Activated T-cell treated with anti-CD3 and anti-CD28 coated beads for 48 hours (primary cell): ENCODE measurements at places on chromosomes 7 and 10.

DNA sequence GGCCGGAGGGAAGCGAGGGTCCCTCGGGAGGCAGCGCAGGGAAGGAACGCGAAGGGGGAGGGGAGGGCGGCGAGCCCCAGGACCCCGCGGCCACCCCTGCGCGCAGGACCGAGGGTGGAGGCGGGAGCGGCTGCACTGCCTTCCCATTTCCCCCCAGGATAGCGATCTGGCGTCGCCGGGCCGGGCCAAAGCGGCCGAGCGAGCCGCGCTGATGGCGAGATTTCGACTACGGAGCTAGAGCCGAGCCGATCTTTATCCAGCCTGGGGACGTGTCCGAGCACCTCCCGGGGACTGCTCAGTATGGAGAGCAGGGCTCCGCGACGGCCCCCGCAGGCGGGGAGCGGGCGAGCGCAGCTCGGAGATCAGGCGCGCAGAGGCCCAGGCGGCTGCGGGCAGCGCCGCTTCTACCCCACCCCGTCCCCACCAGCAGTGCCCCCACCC lies 590 bp upstream of the CRTAC1 start:
- DNase-seq: no peak

- DNase-seq: no peak
Measured at GRCh38 chr10:3530346-3530745, 254.7 kb downstream of the KLF6 start.

DNA sequence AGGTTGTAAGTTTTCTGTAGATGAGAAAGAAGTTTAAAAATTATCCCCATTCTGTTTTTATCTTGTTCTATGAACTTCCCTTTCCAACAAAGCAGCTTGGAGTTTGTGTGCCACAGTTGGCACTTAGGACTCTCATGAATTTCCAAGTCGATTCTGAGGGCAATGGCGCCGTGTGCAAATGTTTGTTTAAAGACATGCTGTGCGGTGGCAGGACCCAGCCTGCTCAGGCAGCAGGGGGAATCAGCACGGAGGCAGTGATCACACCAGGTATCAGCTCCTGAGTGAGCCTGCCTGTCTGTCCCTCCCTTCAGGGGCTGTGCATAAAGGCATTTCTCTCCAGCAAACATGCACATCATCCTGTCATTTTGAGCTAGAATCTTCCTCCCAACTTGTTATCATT lies 109.8 kb upstream of the WDR11 start:
- no peak for DNase-seq

DNA sequence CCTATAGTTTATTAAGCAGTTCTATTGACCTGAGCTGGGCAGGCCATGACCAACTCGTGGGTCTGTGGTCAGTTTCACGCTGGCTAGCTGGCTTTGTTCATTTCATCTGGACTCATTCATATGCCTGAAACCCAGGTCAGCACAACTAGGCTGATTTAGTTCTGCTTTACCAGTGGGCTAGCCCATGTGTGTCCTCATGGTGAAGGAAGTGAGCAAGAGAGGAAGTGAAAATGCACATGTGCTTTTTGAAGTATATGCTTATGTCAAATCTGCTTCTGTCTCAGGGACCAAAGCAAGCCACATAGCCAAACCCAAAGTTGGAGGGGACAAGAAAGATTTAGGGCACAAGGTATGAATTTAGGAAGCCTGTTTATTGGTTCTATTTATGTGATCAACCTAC lies 154.5 kb downstream of the RNF133 start:
- DNase-seq: no peak

DNA sequence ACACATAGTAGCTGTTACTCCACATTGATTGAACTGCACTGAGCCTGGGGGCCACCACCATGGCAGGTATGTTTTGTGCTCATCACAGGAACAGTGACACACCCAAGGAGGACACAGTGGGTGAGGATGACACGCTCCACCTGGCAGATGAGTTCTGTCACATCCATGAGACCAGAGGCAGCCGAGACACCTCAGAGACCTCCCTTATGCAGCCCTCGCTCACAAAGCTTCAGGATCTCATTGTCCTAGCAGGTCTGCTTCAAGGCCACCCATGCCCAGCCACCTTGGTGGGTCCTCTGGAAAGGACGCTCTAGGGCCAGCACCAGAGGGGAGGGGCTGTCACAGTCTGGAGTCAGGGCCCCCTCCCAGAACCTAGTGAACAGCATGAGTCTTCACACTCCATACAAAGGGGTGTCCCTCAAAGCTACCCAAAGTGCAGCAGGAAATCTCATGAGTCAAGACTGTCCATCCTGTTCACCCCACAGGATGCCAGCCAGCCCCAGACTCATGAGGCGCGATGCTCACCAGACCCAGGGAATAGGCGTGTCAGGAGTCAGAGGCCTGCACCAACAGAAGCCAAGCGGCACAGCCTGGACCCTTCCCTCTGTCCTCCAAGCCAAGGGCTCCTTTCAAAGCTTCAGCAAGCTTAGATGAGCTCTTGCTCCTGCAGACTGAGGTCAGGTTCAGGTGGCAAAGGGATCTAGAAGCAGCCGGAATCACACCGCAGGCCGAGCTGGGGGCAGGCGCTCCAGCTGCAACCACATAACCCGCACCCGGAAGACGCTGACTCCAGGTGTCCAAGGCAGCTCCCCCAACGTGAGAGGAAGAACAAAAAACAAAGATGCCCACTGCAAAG lies 9.6 kb downstream of the FAM53B start:
- DNase-seq: no peak

DNA sequence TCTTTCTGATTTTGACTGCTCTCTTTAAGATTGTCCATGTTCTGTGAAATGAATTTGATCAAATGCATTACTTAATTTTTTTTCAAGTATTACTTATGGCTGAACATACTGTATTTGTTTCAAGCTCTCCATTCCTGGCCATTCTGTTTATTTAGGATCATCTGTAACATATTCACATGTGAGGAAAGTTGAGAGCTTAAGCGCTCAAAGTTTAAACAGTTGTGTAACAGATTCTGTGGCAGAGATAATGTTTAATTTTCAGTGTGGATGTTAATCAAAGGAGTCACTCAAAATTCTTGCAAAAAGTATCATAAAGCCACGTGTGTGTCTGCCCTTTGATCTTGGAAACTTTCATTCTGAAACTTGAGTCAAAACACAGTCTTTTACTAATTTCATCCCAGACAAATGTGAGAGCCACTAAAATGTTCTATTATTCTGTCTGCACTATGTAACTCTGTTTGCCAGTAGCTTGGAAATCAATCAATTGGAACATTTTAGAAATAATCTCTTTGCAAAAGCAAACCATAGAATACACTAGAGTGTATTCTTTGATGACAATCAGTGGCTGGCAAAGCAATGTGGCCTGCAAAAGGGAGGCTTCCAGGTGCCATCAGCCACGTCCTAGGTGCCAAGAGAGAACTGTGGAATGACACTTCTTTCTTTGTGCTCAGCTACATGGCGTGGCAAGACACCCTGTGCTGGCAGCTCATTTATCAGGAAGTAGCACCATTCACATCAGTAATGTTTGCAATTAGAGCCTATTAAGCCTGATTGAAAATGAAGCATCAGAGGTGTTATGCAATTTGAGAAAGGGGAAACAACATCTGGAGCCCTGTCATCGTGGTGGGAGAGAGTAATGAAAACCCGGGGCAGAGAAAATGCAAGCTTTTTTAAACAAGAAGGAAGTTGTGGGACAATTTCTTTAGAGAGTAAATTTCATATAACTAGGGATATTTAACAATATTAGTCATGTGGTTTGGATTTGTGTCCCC lies 40.9 kb downstream of the ARL5B start:
- no peak for DNase-seq

DNA sequence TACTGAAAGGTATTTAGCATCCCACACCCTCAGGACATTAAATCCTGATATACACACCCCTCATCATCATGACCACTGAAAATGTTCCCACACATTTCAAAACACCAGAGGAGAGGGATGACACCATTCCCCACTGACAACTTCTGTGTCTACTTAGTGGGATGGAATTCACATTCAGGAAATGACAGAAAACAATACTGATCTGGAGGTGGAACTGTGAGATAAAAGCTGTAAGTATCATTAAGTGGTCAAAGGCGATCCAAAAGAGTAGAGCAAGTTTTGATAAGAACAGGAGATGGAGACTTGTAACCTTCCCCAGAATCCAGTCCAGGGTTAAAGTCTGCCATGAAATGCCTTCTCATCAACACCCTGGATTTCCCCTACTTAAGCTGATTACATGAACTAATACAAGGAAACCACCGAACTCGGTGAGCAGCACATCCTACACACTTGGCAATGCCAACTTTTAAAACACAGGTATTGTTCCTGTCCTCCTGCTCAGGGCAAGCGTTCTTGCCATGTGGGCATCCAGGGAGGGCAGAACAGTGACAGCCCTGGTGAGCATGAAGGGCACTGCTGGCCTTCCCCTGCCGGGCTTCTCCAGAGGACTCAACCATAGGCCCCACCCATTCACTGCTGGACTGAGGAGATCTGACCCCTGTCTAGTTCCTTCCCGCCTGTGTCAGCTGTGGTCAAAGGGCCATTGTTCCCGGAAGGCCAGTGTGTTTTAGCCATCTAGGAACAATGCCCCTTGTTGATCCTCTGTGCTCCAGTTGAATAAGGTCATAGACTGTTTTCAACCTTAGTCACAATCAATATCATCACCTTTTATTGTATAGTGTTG lies 85.0 kb downstream of the SGMS1 start:
- DNase-seq: no peak

DNA sequence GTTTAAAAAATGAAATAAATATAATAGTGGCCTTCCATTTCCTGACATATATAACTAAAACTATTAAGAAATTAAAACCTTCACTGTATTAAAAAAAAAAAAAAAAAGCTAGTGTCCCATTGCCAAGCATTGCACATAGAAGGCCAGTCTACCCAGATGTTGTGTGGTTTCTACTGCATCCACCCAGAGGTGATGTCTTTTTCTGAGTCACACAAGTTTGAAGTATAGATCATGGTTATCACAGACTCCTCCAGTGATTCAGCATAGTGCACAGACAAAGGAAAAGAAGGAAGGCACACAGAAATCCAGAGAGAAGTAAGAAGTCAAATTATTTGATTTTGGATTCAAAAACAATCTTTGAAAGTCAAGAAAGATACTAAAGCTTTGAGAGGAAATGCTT lies 429.0 kb downstream of the ETV1 start:
- DNase-seq: no peak

- DNase-seq: no peak
Measured at GRCh38 chr7:102834466-102834865, 78.3 kb upstream of the LRRC17 start.

GRCh38 chr10:86979296-86979818 lies 11.1 kb downstream of the ADIRF start:
- no peak for DNase-seq

- no peak for DNase-seq
Measured at GRCh38 chr10:1256432-1256725, 200.2 kb downstream of the WDR37 start.

GRCh38 chr7:101746314-101746713 lies 71.1 kb upstream of the CUX1 start:
- no peak for DNase-seq

- no peak for DNase-seq
Measured at GRCh38 chr7:129401228-129401966, 32.8 kb upstream of the STRIP2 start.

GRCh38 chr10:17064435-17064834 lies 65.2 kb downstream of the CUBN start:
- no peak for DNase-seq

DNA sequence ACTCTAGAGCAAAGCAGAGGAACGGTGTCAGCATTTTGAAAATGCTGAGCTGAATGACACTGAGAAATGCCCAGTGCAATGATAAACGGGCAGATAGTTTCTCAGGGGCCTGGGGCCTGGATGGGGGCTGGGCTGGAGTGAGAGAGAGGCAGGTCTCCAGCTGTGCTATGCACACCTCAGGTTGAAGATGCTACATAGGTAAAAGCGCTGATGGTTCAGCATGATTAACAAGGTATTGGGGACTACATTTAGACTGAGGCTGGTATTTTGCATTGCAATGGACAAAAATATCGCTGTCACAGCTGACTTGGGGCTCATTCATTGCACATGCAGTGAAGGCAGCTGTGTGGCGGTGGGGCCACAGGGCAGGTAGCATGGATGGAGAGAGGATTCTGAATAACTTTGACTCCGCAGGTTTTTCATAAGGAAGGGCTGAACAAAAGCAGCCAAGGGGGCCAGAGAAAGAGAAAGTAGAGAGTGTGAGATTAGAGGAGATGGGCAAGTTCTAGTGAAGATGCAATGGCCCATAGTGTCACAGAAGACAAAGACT lies 290.8 kb upstream of the ZNF32 start:
- DNase-seq: no peak

DNA sequence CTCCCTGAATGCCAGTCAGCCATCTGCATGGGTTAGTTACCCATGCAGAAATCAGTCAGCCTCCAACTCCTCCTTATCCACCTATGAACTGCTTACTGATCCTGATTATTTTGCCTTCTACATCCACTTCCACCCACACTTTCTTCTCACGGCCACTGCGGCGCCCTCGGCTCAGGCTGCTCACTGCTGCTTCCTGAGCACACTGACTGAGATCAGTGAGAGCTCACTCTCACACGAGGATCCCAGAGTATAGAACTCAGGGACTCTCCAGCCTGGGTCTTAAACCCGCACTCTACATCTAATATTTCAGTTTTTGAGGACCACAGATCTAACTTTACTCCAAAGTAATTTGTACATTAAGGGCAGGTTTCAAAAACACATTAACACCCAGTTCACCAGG lies 64.4 kb downstream of the GRB10 start:
- no peak for DNase-seq

- peak; percentile 17 for DNase-seq
Measured at GRCh38 chr7:35624299-35625186, 70.4 kb downstream of the HERPUD2 start.

GRCh38 chr10:89414879-89415821 lies 782 bp downstream of the IFIT5 start:
- DNase-seq: peak; percentile 28

GRCh38 chr10:70250961-70251680 lies 17.9 kb upstream of the PPA1 start:
- DNase-seq: no peak

GRCh38 chr10:111018021-111018420 lies 58.8 kb upstream of the ADRA2A start:
- DNase-seq: no peak

- DNase-seq: no peak
Measured at GRCh38 chr7:96952974-96953391, 52.4 kb upstream of the DLX6 start.

- DNase-seq: no peak
Measured at GRCh38 chr7:72317341-72317740, 94.8 kb downstream of the CALN1 start.

DNA sequence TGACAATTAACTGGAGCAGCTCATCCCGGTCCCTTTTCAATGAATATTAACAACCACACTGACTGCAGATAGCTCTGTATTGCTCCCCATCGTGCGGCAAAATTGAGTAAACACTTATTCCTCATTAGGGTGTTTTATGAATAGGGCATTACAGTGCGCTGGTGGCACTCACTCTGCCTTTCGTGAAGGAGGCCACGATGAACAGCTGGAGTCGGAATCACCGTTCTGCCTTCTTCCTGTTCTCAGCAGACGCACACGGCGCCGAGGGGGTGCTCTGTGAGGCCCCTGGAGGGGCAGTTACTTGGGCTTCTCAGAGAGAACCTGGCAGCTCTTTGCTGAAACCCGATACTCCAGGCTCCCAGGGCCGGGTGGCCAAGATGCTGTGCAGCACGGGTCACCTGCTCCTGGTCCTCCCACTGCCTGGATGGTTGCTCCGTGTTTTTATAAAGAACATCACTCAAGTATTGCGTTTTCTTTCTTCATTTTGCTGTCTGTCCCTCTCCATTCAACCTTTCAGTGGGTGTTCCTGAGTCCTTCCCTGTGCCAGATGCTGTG lies 241.9 kb downstream of the GLRX3 start:
- no peak for DNase-seq
